ENCODE measurements at places on chromosomes 4 and X.

DNA sequence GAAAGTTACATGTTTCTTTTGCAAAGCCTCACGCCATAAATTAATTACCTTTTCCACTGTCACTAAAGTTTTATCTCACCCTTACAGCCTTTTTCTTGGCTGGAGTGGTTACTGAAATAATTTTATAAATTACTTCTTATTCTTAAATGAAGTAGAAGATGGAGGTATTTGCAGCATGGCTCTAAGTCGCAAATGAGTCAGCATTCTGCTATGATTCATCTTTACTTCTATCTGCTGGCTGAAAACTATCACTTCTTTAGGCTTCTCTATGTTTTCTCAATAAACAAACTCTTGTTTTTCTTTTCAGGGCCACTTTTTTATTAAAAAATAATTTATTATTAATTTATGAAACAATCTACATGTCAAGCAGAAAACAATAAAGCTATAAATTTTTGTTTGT lies 210.2 kb upstream of the GYPA start:
- DNase-seq = no peak

DNA sequence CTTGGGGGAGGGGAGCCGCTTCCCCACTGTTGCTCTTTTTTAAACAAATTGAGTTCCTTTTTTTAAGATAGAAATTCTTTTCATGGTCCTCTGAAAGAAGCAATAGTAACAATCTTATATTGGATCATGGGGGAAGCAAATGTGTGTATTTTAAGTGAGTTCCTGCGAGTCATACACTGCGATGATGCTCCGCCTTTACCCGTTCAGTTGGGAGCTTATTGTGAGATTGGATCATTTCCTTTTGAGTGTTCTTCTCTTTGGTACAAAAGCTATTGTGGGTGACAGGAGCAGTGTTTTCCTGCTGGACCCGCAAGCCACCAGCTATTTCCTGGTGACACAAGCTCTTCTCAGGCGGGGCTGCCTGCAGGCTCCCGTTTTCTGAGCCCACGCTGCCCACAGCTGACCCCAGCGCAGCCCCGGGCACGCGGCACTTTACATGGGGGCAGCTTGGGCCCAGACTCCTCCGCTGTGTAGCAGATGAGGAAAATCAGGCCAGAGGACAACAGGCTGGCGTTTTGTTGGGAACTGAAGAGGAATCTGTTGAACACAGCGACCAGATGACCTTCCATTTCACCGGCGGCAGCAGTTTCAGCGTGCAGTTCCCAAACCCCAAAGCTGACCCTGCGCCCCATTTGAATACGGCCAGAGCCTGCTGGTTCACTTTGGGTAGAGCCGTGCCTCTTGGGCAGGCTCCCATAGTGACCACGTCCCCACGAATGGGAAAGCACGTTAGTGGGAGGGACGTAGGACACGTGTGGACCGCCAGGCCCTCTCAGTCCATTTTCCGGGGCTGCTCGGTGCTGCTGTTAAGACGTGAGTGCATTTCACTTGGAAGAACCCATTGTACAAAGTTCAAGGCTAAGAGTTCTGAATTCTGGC lies 12.2 kb downstream of the TADA2B start:
- DNase-seq = peak; percentile 85

DNA sequence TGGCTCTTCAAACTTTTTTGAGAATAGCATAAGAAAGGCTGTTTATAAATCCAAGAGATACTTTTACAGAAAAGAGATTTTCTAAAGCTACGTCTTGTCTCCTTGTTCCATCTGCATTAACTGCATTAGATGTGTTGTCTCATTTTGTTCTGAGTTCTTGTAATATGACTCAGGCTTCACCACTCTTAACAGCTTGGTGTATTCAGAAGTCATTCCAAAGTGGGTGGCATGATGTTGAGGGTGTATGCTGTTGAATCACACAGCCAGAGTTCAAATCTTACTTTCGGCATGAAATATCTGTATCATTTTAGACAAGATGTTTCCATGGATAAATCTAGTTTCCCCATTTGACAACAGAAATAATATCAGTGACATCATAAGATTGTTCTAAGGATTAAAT lies 30.1 kb downstream of the SYTL5 start:
- no peak for DNase-seq

GRCh38 chr4:163694385-163694784 lies 199.9 kb downstream of the TMA16 start:
- DNase-seq = no peak

DNA sequence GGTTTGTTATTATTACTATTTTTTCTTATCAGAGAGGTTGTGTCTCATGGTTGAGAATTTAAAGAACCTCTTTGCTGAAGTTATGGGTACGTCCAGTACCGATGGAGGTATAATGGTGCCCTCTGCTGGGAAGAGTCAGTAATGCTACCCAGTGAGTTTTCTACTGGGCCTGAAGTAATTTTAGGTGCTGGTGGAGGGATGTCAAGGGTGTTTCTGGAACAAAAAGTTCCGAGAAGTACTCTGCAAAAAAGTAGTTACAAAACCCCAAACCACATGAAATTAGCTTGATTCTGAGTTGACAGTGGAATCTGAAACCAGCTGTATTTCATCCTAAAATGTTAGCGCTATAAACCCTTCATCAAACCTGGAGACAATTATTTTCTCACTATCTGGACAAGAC lies 102.5 kb upstream of the MID1 start:
- peak; percentile 17 for DNase-seq

DNA sequence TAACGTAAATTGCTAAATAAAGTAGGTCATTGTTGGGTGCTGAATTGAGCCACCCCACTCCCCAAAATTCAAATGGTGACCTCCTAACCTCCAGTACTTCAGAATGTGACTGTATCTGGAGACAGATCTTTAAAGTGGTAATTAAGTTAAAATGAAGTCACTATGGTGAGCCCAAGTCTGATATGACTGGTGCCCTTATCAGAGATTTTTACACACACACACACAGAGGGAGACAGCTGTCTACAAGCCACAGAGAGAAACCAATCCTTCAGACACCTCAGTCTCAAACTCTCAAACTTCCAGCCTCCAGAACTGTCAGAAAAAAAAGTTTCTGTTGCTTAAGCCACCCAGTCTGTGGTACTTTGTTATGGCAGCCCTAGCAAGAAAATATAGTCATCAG lies 879.2 kb upstream of the INTU start:
- no peak for DNase-seq

DNA sequence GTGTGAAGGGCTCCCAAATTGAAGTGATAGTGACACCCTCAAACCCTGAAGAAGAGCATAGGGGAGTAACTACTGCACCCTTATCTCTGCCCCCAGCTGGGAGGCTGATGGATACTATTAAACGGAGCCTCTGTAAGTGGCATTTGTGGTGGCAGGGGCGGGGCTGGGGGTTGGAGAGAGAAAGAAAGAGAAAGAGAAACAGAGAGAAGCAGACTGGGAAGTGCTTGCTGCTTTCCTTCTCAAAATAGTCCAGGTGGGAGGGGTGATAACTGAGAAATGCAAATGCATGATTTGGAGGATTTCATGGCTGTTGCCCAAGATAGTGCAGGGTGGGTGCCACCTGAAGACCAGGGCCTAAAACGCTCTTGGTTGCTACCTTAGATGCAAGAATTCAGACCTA lies 253.5 kb upstream of the GATB start:
- DNase-seq = peak; percentile 57

- no peak for DNase-seq
These were observed 352.8 kb downstream of the MAPK10 start for GRCh38 chr4:86007042-86007441.

GRCh38 chr4:173651651-173652282 lies 121.7 kb upstream of the HAND2 start:
- no peak for DNase-seq

Data from MV-4-11 (cell line).